ENCODE measurements at places on chromosomes 7 and 10.

DNA sequence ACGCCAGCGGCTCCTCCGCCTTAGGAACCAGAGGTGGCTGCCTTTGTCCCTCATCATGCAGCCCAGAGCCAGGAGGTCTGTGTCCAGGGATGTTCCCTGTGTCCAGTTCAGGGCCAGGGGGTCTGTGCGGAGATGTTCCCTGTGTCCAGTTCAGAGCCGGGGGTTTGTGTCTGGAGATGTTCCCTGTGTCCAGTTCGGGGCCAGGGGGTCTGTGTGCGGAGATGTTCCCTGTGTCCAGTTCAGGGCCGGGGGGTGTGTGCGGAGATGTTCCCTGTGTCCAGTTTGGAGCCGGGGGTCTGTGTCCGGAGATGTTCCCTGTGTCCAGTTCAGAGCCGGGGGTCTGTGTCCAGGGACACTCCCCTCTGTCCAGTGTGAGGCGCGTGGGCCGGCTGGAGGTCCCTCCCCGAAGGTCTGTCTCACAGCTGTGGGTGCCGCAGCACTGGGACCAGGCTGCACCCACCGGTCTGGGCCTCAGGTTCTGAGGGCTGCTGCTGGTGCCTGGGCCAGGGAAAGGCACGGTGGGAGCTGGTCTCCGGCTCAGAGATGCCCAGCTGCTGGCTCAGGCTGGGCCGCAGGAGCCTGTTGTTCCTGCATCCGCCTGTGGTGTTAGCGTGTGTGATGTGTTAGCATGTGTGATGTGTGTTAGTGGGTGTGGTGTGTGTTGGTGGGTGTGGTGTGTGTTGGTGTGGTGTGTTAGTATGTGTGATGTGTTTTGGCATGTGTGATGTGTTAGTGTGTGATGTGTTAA lies 67.9 kb upstream of the CFAP46 start:
- DNase-seq: no peak

GRCh38 chr10:107807836-107808235 lies 643.3 kb upstream of the SORCS1 start:
- no peak for DNase-seq

GRCh38 chr10:28935061-28935460 lies 257.7 kb downstream of the BAMBI start:
- no peak for DNase-seq

GRCh38 chr10:132539431-132539839 lies 1.8 kb downstream of the INPP5A start:
- no peak for DNase-seq

DNA sequence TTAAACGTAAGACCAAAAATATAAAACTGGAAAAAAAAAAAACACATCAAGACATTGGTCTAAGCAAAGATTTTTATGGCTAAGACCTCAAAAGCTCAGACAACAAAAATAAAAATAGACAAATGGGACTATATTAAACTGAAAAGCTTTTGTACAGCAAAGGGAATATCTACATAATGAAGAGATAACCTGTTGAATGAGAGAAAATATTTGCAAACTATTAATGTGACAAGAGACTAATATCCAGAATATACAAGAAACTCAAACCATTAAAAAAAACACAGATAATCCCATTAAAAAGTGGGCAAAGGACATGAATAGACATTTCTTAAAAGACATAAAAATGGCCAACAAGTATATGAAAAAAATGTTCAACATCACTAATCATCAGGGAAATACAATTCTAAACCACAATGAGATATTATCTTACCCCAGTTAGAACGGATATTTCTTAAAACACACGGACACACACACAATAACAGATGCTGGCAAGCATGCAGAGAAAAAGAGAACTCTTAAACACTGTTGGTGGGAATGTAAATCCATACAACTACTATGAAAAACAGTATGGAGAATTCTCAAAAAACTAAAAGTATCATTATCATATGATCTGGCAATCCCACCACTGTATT lies 28.8 kb downstream of the CNOT4 start:
- DNase-seq: peak; percentile 37

DNA sequence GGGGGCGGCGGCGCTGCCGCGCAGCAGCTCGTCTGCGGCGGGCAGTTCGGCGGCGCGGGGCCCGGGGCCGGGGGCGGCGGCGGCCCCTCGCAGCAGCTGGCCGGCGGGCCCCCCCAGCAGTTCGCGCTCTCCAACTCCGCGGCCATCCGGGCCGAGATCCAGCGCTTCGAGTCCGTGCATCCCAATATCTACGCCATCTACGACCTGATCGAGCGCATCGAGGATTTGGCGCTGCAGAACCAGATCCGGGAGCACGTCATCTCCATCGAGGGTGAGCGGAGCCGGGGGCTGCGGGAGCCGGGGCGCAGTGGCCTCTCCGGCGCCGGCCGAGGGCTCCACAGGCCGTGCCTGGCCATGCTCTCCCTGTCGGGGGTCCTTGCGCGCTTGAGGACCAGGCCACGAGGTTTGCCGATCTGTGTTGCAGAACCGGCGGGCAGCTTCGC lies 548 bp downstream of the AGAP3 start:
- DNase-seq: peak; percentile 27
